ENCODE measurements at places on chromosomes 16 and 17.

DNA sequence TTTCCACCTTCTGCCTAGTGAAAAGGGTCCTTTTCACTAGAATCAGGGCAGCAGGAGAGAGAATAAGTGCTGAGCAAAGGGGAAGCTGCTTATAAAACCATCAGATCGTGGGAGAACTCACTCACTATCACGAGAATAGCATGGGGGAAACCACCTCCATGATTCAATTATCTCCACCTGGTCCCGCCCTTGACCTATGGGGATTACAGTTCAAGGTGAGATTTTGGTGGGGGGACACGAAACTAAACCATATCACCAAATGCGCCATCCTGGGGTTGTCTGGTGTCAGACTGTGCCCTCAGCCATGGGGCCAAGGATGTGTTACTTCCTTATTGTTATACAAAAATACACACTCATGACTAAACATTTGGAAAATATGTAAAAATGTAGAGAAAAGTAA is 10.4 kb upstream of the KATNB1 start:
- DNase-seq, result no peak

DNA sequence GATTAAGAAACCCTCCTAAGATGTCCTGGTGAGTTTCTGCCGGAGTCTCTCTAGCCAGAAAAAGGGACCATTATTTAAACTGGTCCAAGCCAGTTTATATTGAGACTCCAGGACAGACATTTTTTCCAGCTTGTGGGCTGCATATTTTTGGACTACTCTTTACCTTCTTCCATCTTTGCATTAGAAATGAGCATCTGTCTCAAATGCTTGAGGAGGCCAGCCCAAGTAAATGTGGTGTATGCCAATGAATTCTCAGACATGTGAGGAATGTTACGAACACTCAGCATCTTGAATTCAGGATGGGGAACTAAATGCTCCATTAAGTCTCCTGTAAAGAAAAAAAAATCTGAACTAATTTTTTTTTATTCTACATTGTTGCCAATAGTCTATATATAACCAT is 18.4 kb downstream of the TUBD1 start:
- no peak for DNase-seq

DNA sequence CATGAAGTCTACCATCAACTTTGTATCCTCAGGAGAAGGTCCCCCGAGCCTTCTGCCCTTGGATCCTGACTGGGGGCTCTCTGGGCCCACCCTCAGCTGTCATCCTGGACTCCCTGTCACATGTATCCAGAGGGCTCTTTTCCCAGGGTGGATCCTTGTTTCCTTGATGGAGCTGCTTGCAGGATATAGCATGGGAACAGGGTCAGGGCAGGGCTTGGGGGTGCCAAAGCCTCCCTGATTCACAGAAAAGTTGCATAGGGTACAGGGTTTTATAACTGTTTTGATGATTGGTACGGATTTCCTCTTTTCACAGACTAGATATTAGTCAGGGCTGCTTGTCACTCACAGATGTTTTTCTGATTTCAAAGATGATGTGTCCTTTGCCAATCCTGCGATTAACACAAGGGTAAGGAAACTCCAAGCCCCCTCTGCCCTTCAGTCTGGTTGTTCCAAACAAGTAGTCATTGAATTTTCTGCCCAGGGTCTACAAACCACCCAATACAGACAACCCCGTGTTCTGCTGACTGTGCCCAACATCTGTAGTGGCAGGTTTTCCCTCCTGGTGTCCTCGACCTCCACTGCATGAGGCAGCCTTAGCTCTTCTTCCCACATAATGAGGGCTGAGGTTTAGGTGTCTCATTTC is 20.6 kb upstream of the SLC35G3 start:
- no peak for DNase-seq

DNA sequence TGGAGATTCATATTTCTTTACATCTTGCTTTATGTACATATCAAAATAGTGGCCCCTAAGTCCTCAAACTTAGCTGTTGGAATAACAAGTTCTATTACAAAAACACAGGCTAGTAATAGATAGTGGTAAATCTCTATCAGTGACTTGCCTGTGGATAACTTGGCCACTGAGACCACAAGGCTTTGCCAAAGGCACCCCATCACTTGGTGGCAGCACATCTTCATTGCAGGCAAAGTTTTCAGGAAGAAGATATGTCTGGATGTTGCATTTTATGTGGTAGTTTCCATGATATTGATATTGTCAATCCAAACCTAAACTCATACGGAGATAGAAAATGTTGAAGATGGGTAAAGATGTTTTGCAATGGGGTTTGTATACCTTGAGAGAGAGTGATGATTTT is 58.5 kb downstream of the KNOP1 start:
- DNase-seq, result no peak

GRCh38 chr17:61255647-61256046 is 144.0 kb upstream of the TBX2 start:
- no peak for DNase-seq

- DNase-seq, result no peak
Measured at GRCh38 chr17:63966646-63967264, 6.0 kb downstream of the SCN4A start.

DNA sequence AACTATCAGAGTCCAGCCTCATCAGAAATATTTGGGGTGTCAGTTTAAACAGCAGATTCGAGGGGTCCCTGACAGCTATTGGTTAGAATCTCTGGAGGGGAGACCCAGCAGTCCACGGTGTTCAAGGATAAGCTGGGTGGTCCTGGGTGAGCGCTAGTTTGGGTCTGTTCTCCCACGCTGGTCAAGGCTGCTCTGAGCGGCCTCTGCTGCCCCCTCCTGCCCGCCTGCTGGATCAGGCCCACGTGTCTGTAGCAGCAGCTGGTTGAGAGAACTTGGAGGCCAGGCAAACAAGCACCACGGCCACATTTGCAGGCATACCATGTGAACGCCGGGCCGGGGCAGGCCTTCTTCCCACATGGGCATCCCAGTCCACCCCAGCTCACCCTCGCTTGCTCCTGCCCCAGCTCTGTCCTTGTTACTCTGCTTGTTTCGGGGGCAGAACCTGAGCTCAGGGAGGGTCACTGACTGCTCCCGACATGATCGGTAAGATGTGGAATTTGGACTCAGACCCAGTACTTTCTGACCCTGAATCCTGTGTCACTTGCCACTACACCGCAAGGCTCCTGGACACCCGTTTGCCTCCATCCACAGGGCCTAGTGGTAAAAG is 7.4 kb downstream of the FOXF1 start:
- DNase-seq, result peak; percentile 68

DNA sequence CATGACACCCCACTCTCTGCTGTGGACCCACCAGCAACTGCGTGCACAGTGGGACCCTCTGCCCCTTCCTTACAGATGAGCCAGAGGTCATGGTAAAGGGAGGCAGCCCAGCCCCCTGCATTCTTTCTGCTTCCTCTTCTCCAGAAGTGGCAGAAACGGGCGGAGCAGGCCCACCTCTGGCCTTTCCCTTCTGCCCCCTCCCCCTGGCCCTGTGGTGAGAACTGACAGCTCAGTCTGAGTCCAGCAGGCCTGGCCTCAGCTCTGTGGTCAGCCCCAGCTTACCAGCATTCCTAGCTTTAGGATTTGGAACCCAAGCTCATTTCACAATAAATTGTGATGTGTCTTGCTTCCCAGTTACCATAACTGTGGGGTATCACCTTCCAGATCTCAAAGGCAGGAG is 4.8 kb upstream of the ANKRD11 start:
- DNase-seq, result peak; percentile 65

DNA sequence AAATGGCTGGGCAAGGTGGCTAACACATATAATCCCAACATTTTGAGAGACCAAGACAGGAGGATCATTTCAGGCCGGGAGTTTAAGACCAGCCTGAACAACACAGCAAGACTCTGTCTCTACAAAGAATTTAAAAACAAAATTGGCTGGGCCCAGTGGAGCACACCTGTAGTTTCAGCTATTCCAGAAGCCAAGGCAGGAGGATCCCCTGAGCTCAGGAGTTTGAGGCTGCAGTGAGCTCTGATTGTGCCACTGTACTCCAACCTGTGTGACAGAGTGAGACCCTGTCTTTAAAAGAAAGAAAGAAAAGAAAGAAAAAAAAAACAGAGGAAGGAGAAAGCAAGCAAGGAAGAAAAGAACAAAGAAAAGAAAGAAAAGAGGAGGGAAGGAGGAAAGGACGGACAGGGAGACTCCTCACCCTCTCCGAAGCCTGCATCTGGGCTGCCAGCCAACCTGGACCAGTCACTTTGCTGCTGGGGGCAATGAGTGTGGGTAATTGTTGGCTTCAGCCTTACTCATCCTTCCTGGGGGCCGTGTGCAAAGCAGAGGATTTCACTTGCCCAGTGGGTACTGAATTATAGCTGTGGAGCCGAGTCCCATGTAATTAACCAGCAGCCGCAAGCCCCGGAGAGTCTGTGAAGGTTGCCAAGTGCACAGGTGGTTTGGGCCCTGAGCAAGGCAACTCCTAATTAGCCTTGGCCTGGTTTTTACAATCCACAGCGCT is 6.7 kb upstream of the MT4 start:
- peak; percentile 44 for DNase-seq

- DNase-seq, result no peak
Measured at GRCh38 chr17:72862276-72862999, 230.1 kb downstream of the SLC39A11 start.

- no peak for DNase-seq
Measured at GRCh38 chr16:2819179-2819938, 2.3 kb downstream of the PRSS21 start.

Data from fibroblast of the aortic adventitia (primary cell).